ENCODE measurements at places on chromosomes 7 and 10.

- DNase-seq, result no peak
Measured at GRCh38 chr7:4817178-4817901, 41.9 kb downstream of the AP5Z1 start.

DNA sequence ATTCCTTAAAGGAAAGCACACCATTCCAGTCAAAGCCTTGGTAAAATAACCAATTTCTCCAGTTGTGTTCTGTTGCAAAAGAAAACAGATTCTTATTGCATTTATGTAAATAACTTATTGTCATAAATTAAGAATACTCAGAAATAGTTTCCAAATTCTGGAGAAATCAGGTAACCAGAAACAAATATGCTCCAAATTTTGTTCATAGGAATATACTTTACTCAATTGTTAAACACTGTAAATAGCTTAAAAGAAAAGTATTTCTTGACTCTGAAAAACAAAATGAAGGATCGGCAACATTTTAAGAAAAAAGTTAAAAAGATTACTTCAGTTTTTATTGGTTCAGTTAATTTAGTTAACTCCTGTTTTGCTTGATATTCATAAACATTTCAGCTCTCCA is 67.1 kb upstream of the PIK3CG start:
- no peak for DNase-seq

DNA sequence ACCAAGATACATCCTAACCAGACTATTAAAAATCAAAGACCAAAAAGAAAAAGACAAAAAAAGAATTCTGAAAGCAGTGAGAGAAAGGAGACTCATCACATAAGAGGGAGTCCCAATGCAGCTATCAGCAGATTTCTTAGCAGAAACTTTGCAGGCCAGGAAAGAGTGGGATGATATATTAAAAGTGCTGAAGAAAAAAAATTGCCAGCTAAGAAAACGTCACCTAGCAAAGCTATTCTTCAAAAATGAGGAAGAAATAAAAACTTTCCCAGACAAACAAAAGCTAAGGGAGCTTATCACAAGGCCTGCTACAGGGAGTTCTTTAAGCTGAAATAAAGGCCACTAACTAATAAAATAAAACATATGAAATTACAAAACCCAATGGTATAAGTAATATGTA is 40.5 kb upstream of the CDK6 start:
- DNase-seq, result no peak

- DNase-seq, result no peak
Measured at GRCh38 chr10:65501259-65501658, 1424.6 kb upstream of the LRRTM3 start.

- no peak for DNase-seq
Measured at GRCh38 chr7:68805159-68805558, 793.1 kb upstream of the AUTS2 start.

- DNase-seq, result no peak
Measured at GRCh38 chr10:101441541-101442455, 87.8 kb downstream of the BTRC start.

DNA sequence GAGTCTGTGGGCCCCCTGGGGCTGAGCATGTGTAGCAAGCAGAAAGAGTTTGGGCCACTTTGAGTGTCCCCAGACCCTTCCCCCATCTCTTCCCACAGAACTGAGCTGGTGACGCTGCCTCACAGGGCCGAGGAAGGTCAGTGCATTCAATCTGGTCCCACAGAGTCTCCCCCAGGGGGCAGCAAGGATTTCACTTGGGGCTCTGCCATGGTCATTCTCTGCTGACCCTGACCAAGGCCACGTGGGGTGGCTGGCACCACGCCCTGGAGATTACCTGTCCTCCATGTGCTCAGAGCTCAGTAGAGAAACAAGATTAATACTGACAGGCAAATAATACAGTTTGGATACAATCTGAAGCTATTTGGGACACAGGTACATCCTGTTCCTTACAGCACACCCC is 30.2 kb downstream of the ADRA2A start:
- DNase-seq, result no peak

GRCh38 chr7:36637417-36637816 is 86.9 kb downstream of the AOAH start:
- no peak for DNase-seq

DNA sequence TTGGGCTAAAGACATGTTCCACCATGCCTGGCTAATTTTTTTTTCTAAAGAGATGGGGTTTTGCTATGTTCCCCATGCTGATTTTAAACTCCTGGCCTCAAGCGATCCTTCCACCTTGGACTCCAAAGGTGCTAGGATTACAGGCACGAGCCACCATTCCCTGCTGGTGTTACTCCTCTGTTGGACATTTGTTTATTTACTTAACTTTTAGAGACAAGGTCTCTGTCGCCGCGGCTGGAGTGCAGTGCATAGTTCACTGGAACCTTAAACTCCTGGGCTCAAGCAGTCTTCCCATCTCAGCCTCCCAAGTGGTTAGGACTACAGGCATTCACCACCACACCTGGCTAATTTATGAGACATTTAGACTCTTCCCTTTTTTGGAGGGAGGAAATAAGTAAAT is 38.9 kb downstream of the CCAR1 start:
- DNase-seq, result no peak

DNA sequence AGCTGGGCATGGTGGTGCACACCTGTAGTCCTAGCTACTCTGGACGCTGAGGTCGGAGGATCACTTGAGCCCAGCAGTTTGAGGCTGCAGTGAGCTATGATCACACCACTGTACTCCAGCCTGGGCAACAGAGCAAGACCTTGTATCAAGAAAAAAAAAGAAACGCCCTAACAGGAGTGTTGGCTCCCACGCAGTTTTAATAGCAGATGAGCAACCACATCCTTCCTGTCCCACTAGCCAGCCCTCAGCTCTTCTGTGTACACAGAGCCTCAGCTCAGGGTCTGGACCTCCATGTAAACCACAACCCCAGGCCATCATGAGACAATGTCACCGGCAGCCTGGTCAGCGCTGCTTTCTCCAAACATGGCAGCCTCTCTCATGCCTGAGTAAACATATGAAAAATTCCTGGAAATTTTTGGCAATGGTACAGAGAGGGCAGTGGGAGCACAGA is 108.2 kb downstream of the PIP4K2A start:
- no peak for DNase-seq

- DNase-seq, result no peak
Measured at GRCh38 chr7:44791278-44792219, 4.9 kb upstream of the PPIA start.

GRCh38 chr7:112152186-112152585 is 54.0 kb downstream of the DOCK4 start:
- no peak for DNase-seq

- no peak for DNase-seq
Measured at GRCh38 chr10:117677890-117678500, 135.4 kb downstream of the EMX2 start.

- peak; percentile 70 for DNase-seq
Measured at GRCh38 chr10:89206402-89207180, 526 bp downstream of the CH25H start.

DNA sequence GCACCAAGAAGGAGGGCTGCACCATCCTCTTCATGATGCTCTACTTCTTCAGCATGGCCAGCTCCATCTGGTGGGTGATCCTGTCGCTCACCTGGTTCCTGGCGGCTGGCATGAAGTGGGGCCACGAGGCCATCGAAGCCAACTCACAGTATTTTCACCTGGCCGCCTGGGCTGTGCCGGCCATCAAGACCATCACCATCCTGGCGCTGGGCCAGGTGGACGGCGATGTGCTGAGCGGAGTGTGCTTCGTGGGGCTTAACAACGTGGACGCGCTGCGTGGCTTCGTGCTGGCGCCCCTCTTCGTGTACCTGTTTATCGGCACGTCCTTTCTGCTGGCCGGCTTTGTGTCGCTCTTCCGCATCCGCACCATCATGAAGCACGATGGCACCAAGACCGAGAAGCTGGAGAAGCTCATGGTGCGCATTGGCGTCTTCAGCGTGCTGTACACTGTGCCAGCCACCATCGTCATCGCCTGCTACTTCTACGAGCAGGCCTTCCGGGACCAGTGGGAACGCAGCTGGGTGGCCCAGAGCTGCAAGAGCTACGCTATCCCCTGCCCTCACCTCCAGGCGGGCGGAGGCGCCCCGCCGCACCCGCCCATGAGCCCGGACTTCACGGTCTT is 1.9 kb downstream of the FZD1 start:
- no peak for DNase-seq

- DNase-seq, result no peak
Measured at GRCh38 chr10:88528201-88528600, 54.9 kb downstream of the RNLS start.

- DNase-seq, result no peak
Measured at GRCh38 chr10:117002206-117002605, 2.8 kb downstream of the SHTN1 start.

DNA sequence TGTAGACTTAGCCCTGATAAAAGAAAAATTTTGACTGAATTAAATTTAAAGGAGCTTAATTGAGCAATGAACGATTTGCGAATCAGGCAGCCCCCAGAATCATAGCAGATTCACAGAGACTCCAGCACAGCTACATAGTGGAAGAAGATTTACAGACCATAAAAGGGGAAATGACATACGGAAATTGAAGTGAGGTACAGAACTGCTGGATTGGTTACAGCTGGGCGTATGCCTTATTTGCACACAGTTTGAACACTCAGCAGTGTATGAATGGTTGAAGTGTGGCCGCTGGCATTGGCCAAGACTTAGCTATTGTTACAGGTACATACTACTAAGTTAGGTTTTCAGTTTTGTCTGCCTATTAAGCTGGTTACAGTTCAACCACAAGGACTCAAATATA is 433.5 kb upstream of the CELF2 start:
- no peak for DNase-seq

DNA sequence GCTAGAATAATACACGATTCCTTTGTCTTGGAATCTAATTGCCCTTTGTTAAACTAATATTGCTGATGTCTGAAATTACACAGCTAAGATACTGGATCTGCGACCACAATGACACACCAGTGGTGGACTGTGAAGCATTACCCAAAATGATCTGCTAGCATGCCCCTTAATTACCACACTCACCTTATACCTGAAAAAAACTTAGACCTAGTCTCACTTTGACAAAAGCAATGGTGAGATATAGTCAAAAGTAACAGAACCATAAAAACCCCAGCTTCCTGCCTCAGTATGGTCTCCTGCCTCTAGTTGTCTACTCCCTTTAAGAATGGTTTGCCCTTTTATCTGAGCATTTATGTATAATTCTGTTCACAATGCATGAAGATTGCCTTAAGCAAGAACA is 20.8 kb upstream of the ERVW-1 start:
- no peak for DNase-seq

- no peak for DNase-seq
Measured at GRCh38 chr10:132044803-132045202, 20.9 kb upstream of the JAKMIP3 start.

- DNase-seq, result no peak
Measured at GRCh38 chr7:7701527-7701926, 16.9 kb downstream of the RPA3 start.

- DNase-seq, result no peak
Measured at GRCh38 chr7:3895341-3896116, 594.5 kb downstream of the SDK1 start.

DNA sequence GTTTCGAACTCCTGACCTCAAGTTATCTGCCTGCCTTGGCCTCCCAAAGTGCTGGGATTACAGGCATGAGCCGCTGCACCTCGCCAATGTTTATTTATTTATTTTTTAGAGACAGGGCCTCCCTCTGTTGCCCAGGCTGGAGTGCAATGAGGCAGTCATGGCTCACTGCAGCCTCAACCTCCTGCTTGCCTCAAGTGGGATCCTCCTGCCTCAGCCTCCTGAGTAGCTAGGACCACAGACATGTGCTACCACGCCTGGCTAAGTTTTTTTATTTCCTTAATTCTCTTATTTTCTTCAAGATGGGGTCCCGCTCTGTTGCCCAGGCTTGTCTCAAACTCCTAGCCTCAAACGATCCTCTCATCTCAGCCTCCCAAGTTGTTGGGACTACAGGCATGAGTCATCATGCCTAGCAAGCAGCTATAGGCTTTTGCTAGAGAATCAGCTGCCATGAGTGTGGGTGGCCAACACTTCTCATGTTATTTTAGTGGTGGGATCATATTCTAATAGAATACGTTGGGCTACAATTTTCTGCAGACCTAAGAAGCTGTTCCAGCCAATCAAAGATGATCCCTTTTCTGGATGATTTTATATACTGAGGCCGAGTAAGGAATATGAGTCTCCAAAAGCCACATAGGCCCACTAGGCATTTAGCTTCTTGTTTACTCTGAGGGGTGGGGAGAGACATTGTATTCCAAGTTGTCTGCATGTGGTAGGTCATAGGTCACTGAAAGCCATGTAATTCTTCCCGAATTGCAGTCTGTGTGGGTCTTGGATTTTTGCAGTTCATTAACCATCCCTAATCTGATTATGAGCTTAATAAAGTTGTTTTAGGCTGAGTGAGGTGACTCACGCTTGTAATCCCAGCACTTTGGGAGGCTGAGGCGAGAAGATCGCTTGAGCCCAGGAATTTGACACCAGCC is 7.6 kb upstream of the TMEM248 start:
- DNase-seq, result no peak

DNA sequence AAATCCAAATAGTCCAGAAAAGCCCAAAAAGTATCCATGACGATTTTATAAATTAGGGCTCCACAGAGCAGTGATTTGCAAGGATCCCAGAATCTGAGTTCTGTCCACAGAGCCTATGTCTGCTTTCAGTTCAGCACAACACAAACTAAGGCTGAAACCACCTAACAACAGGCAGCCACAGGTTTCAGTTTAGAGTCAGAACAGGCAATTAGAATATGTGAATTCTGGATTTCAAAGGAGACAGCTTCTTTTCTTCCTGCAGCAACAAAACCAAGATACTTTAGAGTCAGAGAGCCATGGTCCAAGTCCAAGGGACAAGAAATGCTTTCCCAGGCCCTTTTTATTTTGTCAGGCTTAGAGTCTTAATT is 23.6 kb downstream of the IFIT3 start:
- no peak for DNase-seq

DNA sequence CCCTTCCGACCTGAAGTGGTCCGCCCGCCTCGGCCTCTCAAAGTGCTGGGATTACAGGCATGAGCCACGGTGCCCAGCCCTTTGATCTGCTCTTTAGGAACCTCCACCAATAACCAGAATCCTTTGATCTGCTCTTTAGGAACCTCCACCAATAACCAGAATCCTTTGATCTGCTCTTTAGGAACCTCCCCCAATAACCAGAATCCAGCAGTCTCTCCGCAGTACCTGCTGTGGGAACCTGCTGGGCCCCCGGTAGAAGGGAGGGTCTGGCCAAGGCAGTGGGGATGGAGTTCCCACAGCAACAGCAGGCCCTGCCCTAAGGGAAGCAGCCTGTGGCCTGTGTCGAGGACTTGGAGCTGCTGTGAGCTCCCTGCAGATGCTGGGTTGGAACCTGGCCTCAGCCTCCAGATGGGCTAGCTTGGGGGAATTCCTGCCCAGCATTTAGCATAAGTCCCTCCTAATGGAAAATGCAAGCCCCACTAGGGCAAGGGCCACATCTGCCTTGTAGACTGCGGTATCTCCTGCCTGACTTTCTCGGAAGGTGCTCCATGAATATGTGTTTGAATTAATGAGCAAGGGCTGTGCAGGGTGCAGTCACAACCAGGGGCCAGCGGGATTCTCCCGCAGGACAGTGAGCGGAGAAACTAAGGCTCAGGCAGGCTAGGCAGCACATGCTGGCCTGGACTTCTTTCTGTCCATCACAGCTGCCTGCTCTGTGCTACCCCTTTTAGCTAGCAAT is 165.8 kb downstream of the UBE2H start:
- DNase-seq, result no peak

- DNase-seq, result no peak
Measured at GRCh38 chr7:569071-569855, 49.6 kb upstream of the PDGFA start.

- DNase-seq, result no peak
Measured at GRCh38 chr10:118957966-118958365, 71.5 kb upstream of the NANOS1 start.

GRCh38 chr7:73978661-73979563 is 49.1 kb upstream of the ELN start:
- DNase-seq, result no peak

- peak; percentile 67 for DNase-seq
Measured at GRCh38 chr7:138001529-138002095, at the start of gene CREB3L2. CREB3L2 (minus strand) TSS chr7:138002086; CDS start chr7:138001705, 381 bp downstream.

Data from anterior cingulate cortex (tissue), 58 donors.